HEK293T (cell line): ENCODE measurements at places on chromosomes 16 and 17.

DNA sequence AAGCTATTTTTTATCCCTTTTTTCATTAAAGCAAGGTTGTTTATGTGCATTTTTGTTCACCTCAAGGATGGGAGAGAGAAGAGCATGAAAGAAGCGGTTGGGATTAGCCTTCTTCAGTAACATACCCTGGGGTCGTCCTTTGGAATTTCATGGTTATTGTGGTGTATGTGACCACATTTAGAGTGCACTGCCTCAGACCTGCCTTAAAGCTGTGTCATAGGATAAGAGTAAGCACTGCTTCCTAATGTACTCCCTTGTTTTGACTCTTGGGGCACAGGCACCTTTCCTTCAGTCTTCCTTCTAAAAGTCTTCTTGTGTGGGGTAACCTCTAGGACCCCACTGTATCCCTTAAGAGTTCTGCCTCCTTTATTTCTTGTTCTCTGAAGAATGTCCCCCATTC, 28.9 kb downstream of the TNRC6A start:
- DNase-seq, result no peak

DNA sequence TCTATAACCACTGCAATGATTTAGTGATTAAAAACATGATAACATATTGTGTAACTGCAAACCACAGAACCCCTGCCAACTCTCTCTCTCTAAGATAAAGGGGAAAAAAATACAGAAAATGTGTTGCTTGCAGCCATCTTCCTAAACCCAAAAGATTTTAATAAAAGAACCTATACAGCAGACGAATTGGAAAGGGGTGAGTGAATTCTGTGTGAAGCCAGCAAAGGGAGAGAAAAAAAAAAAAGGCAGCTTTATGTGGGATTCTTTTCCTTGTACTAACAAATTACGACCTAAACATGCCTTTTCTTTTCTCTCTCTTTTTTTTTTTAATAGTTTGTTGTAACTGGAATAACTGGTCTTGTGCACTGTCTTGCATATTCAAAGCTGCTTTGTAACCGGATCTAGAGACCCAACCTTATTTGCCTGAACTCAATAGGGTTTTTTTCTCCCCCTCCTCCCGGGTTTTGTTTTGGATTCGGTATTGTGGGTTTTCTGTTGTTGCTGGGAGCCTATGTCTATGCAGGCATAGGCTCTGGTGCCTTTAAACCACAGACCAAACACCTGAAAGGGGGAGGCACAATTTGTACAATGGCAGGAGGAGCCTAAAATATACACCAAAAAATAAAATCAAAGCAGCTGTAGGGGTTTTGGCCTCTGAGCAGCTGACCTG, 7.0 kb upstream of the ZFHX3 start:
- no peak for DNase-seq

GRCh38 chr16:84241778-84242177, 2.0 kb upstream of the KCNG4 start:
- DNase-seq, result no peak

DNA sequence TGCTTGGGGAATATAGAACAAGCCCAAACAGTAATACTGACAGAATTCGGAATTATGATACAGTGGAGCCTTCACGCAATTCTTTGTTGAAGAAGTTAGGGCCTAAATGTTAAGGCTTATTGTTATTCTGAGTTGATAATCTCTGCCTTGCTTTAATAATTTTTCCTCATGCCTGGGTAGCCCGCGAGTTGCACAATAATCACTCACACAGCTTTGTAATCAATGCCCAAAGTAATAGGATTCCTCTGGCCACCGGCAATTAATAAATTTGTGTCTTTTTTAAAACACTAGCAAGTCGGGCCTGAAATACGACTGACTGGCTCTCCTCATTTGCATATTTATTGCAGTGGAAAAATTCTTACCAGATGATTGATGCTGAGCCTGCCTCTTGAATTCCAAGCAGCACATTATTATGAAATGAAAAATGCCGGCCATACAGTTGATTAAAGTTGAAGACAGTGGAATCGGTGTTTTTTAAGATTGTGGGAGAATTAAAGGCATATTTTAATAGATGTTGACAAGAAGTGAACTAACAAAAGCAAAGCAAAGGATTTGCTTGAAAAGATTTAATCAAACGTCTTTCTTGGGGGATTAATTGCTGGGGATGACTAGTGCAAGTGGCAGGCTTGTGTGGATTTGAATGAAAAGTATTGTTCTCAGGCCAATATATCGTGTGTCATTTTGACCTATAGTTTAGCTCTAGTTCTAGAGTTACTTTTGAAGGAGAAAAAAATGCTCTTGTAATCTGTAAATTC, 30.2 kb downstream of the AATF start:
- DNase-seq, result peak; percentile 8

DNA sequence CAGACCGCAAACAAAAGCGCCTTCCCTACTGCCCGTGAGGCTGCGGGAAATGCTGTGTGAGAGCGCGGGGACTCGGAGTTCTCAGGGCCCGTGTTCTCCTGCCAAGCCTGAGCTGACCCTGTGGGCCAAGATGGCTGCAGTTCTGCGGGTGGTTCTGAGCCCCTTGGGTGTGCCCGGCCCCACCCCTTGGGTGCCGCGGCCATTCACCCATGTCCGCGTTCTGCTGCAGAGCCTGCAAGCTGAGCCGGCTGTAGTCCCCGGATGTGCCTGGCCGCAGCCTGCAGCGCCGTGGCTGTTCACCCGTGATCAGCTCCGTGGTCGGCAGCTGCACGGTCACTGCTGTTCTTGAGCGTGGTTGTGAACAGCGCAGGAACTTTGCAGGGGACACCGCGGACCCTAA, 20.0 kb downstream of the ACSF3 start:
- DNase-seq, result no peak

DNA sequence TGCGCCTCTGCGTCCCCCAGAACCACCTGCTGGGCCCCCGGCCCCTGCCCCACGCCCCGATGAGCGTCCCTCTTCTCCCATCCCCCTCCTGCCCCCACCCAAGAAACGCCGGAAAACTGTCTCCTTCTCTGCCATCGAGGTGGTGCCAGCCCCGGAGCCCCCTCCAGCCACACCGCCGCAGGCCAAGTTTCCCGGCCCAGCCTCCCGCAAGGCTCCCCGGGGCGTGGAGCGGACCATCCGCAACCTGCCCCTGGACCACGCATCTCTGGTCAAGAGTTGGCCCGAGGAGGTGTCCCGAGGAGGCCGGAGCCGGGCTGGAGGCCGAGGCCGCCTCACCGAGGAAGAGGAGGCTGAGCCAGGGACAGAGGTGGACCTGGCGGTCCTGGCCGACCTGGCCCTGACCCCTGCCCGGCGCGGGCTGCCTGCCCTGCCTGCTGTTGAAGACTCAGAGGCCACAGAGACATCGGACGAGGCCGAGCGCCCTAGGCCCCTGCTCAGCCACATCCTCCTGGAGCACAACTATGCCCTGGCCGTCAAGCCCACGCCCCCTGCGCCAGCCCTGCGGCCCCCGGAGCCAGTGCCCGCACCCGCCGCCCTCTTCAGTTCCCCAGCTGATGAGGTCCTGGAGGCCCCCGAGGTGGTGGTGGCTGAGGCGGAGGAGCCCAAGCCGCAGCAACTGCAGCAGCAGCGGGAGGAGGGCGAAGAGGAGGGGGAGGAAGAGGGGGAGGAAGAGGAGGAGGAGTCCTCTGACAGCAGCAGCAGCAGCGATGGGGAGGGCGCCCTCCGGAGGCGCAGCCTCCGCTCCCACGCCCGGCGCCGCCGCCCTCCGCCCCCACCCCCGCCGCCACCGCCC, 5.6 kb upstream of the HSD3B7 start:
- DNase-seq, result no peak

- no peak for DNase-seq
Measured at GRCh38 chr17:82566129-82566960, 46.8 kb downstream of the FOXK2 start.

DNA sequence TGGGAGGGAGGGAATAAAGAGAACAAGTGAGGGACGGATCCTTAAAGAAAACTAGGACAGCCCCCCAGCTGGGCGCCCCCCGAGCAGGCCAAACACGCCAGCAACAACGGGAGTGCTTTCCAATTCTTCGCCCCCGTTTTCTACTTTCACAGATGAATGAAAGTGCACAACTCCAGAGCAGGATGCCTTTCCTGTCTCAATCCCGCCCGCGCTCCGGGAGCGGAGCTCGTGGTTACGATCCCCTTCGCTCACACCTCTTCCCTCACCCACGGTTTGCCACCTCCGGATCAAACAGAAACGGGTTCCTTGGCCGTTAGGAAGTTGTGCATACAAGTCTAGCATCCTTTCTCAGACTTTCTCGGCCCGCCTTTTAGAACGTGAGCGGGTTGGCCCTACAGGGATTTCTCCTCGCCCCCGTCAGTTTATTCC, 680 bp downstream of the SKA2 start:
- DNase-seq, result peak; percentile 20

GRCh38 chr17:81665205-81666091, 957 bp downstream of the OXLD1 start:
- peak; percentile 53 for DNase-seq

DNA sequence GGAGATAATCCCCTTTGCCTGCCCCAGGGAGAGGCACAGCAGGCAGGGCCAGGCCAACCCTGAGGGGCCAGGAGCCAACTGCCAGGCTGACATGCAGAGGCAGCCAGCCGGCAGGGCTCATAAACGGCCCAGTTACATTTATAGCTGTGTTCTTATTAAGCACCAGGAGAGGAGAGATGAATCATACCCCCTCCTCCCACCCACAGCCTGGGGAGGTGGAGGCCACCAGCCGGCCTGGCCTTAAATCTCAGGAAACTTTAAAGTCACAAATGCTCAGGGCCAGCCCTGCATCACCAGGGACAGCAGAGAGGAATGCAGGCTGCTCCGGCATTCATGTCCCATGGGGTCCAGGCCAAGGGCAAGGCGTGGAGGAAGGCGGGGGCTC, 177.2 kb downstream of the TMEM132E start:
- DNase-seq, result no peak

- DNase-seq, result no peak
Measured at GRCh38 chr17:7114875-7115614, 423 bp upstream of the ASGR2 start.

GRCh38 chr17:21549107-21549687, 143.1 kb upstream of the KCNJ18 start:
- no peak for DNase-seq

DNA sequence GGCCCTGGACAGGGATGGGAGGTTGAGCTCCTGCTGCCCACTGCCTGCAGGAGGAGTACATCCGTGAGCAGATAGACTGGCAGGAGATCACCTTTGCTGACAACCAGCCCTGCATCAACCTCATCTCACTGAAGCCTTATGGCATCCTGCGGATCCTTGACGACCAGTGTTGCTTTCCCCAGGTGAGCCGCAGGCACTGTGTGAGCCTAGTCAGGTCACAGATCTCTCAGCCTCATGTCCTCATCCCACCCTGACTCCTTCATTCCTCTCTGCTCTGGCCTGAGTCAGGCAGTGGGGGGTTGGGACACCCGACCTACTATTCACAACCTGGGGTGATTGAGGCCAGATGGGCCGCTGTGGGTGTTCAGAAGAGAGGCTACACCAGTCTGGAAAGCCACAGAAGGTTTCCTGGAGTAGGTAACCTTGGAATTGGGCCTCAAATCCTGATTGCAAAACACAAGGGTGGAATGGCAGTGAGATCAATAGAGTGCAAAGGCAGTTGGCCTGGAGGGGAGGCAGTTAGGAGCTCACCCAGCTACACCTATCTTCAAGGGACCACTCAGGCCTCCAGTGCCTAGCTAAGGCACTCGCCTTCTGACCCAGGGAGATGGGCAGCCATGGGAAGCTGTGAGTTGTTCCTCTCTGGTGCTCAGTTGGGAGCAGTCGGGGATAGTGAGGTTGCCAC, 29.7 kb downstream of the MYO15A start:
- no peak for DNase-seq

- DNase-seq, result no peak
Measured at GRCh38 chr17:40956401-40957254, 10.1 kb downstream of the KRT39 start.

- no peak for DNase-seq
Measured at GRCh38 chr16:74275711-74276110, 20.9 kb upstream of the PSMD7 start.

GRCh38 chr16:78179666-78180065, 80.2 kb downstream of the WWOX start:
- DNase-seq, result no peak

DNA sequence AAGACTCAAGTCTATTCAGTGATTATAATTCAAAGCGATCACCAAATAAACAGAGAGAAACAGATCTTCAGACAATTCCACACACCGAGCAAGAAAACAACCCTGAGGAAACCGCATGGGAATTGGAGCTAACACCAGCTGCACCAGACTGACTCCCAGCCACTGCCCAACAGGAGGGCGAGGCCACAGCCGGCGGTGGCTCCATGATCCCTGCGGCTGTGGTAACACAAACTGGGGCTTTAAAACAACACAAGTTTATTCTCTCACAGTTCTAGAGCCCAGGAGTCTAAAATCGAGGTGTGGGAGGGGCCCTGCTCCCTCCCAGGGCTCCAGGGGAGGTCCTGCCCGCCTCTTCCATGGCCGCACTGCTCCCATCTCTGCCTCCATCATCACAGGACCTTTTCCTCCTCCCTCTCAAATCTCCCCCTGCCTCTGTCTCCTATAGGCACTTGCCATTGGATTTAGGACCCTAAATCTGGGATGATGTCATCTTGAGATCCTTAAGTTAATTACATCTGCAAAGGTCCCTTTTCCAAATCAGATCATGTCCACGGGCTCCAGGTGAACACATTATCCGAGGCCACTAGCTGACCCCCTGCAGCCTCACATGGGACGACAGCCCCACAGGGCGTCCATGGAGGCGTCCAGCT, 9.7 kb upstream of the HEXD start:
- no peak for DNase-seq

- DNase-seq, result no peak
Measured at GRCh38 chr16:35631261-35631945, 2172.0 kb downstream of the TP53TG3F start.

DNA sequence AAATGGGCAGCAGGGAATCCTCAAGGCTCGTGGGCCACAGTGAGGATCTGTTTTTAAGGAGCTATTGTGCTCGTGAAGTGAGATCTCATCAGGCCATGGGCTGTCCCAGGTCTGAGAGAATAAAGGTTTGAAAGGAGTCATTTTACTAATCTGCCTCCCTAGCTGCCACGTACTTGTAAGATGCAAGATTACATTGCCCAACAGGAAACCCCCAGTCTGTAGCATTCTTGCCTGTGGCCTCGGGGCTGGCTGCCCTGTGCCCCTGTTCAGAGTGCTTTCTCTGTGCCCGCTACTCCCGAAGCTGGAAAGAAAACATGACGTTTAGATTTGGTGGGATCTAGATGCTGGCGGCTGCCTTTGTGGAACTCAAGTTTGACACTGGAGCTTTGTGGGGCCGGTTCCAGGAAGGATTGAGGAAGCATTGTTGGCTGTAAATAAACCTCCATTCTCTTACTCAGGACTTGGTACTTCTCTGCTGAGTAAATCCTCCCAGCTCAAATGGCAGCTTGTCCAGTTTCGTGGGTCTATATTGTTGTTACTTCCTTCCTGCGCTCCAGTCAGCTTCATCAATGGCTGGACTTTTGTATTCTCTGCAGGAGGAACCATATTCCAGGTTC, 21.2 kb downstream of the SAP30BP start:
- DNase-seq, result no peak

GRCh38 chr17:73947966-73948355, 255.5 kb upstream of the RPL38 start:
- no peak for DNase-seq
